Activated CD4-positive, alpha-beta T cell treated with anti-CD3 and anti-CD28 coated beads for 24 hours (primary cell): ENCODE measurements at places on chromosomes 3 and 15.

DNA sequence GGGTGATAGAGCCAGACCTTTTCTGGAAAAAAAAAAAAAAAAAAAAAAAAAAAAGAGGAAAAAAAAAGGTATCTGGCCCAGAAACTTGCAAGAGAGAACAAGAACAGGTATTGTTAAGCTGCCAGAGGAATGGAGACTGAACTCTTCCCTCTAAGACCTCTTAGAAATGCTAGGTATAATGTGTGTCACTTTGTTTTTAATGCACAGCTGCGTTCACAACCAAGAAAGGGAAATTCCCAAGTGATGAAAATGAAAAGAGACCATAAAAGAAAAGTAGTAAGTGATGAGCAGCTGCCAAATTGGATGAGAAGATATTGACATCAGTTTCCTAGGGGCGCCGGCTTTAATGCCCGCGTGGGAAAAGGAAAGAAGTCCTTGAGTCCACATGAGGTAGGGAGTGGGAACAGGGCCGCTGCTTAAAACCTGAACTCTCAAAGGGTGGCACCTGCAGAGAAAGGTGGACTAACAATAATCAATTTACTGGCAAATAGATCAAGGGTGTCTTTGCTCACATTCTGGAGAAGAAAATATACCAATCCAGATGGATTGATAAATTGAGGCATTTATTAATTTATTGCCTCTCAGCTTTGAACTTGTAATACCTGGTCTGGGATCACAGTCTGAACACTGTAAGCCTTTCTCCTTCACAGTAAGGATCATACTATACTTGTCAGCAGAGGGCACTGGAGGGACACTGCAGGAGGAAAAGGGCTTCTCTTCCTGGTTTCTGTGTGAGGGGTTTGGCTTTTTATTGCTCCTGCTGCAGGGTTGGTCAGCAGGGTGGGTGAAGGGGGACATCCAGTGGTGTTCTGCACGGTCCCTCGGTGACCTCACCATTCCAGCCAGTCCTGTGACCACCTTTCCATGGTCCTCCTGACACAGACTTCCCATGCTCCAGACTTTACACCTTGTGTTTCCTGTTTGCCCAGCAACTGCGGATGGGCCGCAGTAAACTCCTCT, 131.6 kb downstream of the AQP9 start:
- no peak for DNase-seq

GRCh38 chr3:142447301-142447851, 461 bp downstream of the XRN1 start:
- peak; percentile 8 for DNase-seq

GRCh38 chr3:15052335-15053242, 12.5 kb downstream of the MRPS25 start:
- DNase-seq, result no peak

- DNase-seq, result no peak
These were observed 838.5 kb downstream of the TUSC7 start for GRCh38 chr3:117547956-117548550.

DNA sequence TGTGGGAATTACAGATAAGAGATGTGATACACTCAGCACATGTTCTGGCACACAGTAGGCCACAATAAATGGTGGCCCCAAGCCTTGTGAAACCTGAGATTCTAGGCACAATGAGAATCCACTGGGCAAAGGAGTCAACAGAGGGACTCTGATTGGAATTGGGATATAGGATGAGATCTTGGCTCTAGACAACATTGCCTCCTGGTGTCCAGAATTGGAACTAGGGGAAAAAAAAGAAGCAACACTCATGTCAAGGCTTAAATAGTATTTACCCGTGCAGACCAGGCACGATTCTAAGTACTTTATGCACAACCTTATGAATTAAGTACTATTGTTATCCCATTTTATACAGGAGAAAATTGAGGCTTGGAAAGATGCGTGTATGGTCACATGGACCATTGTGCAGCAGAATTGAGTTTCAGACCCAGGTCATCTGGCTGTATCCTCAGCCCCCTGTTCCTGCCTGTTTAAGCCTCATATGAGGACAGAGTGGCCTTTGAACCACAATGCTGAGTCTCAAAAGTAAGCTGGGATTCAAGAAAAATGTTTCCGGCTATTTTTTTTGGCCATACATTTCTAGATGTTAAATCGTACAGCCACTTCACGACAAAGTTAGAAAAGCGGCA, 124.8 kb downstream of the SV2B start:
- DNase-seq, result no peak

- no peak for DNase-seq
These were observed 283.2 kb upstream of the KCNH8 start for GRCh38 chr3:18864933-18865731.

- no peak for DNase-seq
These were observed 1.9 kb downstream of the IVD start for GRCh38 chr15:40407330-40407990.

- DNase-seq, result no peak
These were observed 15.3 kb upstream of the SEMA3F start for GRCh38 chr3:50139718-50140423.

DNA sequence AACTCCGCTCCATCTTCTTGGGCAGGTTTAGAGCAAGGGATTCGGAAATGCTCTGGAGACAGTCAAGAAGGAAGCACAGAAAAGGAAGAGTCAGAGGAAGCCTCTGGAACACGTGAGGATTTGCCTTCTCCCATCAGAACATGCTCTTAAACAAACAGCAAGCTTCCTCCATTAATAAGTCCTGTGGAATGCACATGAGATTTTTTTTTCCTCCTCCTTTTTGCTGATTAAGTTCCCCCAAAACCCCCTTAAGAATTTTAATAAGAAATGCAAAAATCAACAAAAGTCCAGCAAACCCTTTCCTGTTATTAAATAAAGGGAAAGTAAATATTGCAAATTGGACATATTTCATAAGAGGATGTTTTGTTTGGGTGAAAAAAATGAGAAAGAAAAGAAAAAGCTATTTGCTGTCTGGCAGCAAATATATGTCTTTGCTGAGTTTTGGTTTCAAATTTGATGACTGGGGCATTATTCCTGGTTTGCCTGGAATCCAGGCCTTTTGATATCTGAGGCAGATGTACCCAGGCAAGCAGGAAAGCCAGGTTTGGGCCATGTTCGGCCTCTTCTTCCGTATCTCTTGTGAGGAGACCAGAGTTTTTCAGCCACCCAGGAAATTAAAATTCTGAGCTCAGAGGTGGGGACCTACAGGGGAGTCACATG, 7.9 kb upstream of the TSEN2 start:
- no peak for DNase-seq

GRCh38 chr15:77059786-77060361, 11.0 kb downstream of the TSPAN3 start:
- DNase-seq, result no peak

- no peak for DNase-seq
These were observed 510.5 kb upstream of the CBLB start for GRCh38 chr3:106379251-106379750.

- DNase-seq, result no peak
These were observed 208.8 kb upstream of the IGF1R start for GRCh38 chr15:98439523-98439942.

GRCh38 chr3:197540961-197541377, 14.8 kb downstream of the BDH1 start:
- no peak for DNase-seq
